GM23248 (cell line): ENCODE measurements at places on chromosomes 7 and 10.

GRCh38 chr10:13302821-13303555 is 3.1 kb upstream of the PHYH start:
- no peaks in the 10 kb centered on the region for H3K27me3 ChIP-seq
- H3K4me3 ChIP-seq: peak overlapping the region; percentile 81
- H3K4me1 ChIP-seq: peaks cover 4% of the 10 kb centered on the region; the same call in 1 of the 2 replicates
- H3K36me3 ChIP-seq: no peaks in the 10 kb centered on the region

DNA sequence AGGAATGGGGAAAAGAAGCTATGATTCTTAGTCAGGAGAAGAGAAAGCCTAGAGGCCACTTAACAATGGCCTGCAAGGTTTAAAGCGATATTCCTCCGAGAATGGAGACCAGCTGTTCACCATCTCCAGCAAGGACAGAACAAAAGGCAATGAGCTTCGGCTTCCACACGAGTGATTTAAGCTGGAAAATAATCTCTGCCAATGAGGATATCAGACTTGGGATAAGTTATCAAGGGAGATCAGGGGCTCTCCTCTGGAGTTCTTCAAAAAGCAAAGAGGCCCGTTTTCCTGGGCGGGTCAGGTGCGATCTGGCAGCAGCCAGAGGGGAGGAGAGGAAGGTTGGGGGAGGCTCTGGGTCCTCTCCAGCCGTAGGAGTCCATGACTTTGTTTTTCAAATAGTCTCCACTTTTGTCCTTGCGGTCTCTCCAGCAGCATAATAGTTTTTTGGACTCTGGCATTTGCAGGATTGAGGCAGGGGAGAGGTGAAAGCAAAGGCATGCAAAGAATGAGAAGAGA is 211.3 kb downstream of the SKIDA1 start:
- H3K4me1 ChIP-seq: peaks cover 24% of the 10 kb centered on the region
- H3K27me3 ChIP-seq: no peaks in the 10 kb centered on the region
- DNase-seq: no peak
- H3K36me3 ChIP-seq: no peaks in the 10 kb centered on the region
- H3K4me3 ChIP-seq: no peak overlapping the region

DNA sequence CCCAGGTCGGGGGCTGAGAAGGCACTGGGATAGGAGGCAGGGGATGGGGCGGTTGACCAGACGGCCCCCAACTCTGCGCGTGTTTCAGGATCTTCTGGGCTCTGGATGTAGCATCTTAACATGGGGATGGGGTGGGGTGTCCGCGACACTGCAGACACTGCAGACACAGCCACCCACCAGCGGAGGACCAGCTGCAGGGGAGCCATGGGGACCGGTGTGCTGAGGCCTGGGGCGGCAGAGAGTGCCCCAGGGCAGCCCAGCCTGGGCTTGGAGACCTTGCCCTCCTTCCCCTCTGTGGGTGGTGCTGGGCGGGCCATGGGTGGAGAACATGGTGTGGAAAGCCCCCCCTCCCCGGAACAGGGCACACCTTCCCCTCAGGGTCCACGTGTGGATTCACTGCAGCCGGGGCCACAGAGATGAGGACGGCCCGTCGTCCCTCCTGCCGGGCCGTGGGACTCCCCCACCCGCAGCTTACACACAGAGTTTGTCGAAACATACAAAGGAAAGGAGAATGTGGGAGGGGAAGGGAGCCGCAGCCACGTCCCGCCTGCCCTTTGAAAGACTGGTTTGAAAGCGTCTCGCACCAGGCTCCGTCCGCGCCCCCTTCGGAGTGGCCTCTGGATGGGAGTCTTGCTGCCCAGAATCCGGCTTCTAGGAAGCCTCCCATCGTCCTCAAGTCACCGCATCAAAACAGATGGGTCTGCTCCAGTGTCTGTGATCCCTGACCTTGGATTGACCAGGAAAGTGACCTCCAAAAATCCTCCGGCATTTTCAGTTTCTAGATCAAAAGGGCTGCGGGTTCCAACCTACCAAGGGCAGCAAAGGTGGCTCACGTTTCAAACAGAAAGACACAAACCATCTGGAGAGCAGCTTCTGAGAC is 91.5 kb upstream of the TCERG1L start:
- no peaks in the 10 kb centered on the region for H3K36me3 ChIP-seq
- no peak for DNase-seq
- no peak overlapping the region for H3K4me3 ChIP-seq
- no peak overlapping the region for H3K27ac ChIP-seq
- no peaks in the 10 kb centered on the region for H3K4me1 ChIP-seq

DNA sequence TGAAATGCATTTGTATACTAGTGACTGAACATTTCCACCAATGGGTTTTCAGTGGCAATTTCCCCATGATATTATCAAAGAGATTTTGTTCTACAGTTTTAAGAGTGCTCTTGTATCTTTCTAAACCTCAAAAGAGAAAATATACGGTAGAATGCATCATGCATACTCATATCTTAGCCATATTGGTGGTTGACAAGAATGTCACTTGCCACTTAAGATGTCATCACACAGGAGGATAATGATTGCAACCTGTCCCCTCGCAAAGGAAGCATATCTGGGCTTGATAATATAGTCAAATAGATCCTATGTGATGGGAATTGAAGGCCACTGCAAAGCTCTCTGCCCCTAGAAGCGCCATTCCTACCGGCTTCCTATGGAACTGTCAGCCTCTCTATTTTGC is 79.3 kb upstream of the ARMC3 start:
- no peaks in the 10 kb centered on the region for H3K4me1 ChIP-seq
- H3K4me3 ChIP-seq: no peak overlapping the region
- H3K27me3 ChIP-seq: no peaks in the 10 kb centered on the region
- H3K36me3 ChIP-seq: no peaks in the 10 kb centered on the region
- no peak for DNase-seq

DNA sequence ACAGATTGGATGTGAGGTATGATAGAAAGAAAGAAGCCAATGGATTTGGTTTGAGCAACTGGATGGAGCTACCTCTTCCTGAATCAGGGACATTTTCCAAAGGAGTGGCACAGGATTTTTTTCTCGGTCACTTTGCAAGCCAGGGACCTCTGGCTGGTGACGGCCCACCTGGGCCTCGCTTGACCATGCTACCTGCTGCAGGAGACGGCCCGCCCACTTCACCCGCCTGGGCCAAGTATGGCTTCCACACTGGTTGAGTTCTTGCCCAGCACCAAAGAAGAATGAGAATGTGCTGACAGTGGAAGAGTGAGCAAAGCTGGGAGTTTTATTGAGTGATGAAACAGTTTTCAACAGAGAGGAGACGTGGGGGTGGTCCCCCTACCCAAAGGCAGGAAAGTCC is 24.5 kb upstream of the SH3PXD2A start:
- no peak overlapping the region for H3K27ac ChIP-seq
- no peaks in the 10 kb centered on the region for H3K27me3 ChIP-seq
- DNase-seq: no peak
- no peaks in the 10 kb centered on the region for H3K4me1 ChIP-seq
- 0 out of 2 replicates have a peak, but pooled peaks cover 4% of the 10 kb centered on the region for H3K36me3 ChIP-seq

- peaks cover 33% of the 10 kb centered on the region for H3K27me3 ChIP-seq
- no peaks in the 10 kb centered on the region for H3K36me3 ChIP-seq
- no peak overlapping the region for H3K4me3 ChIP-seq
Observed at GRCh38 chr10:6416892-6417512, 163.1 kb downstream of the PRKCQ start.

GRCh38 chr10:14645239-14645960 is 129.3 kb downstream of the FAM107B start:
- peaks cover 52% of the 10 kb centered on the region for H3K27me3 ChIP-seq
- H3K4me1 ChIP-seq: no peaks in the 10 kb centered on the region
- H3K4me3 ChIP-seq: no peak overlapping the region
- H3K36me3 ChIP-seq: no peaks in the 10 kb centered on the region
- no peak overlapping the region for H3K27ac ChIP-seq
- DNase-seq: no peak

DNA sequence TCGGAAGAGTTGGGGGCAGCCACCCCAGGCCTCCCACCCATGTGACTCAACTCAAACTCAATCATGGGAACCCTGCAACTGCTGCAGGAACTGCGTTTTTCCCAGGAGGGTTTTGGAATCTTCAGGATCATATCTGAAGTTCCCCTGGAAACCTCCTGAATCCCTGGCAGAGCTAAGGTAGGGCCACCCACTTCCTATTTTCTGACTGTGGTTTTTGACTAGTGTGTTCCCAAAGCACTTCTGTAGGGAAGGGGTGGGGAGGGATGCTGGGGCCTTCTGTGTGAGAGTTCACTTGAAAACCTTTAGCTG is 127.6 kb upstream of the UNC5B start:
- H3K4me3 ChIP-seq: no peak overlapping the region
- H3K27me3 ChIP-seq: peaks cover 17% of the 10 kb centered on the region; the same call in 1 of the 2 replicates
- no peaks in the 10 kb centered on the region for H3K4me1 ChIP-seq
- H3K36me3 ChIP-seq: no peaks in the 10 kb centered on the region

GRCh38 chr10:97683556-97684367 is 3.3 kb downstream of the AVPI1 start:
- no peaks in the 10 kb centered on the region for H3K27me3 ChIP-seq
- peak overlapping the region; percentile 99 for H3K27ac ChIP-seq
- no peaks in the 10 kb centered on the region for H3K36me3 ChIP-seq
- H3K4me3 ChIP-seq: peak overlapping the region; percentile 91
- peak; percentile 71 for DNase-seq

- H3K4me3 ChIP-seq: peak overlapping the region; percentile 34; the same call in 1 of the 2 replicates
- no peaks in the 10 kb centered on the region for H3K27me3 ChIP-seq
- DNase-seq: peak; percentile 74
Observed at GRCh38 chr7:133436014-133436428, 183.1 kb downstream of the EXOC4 start.

DNA sequence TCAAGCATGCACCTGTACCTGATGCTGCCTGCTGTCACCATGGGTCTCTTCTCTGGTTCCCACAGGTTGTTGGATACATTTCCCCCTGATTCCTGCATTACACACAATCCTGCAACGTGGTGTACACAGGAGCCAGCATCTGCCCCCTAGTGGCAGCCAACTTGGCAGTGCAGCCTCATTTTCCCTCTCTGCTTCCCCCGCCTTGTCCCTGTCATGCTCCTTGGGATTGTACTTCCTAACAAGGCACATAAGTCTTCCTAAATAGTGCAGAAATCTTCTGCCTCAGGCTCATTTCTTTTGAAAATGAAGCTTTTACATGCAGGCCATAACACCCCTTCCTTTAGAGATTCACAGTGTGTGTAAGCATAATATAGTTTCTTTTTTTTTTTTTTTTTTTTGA is 387.5 kb downstream of the CCSER2 start:
- no peak overlapping the region for H3K27ac ChIP-seq
- DNase-seq: peak; percentile 35
- no peaks in the 10 kb centered on the region for H3K4me1 ChIP-seq
- H3K36me3 ChIP-seq: no peaks in the 10 kb centered on the region
- no peak overlapping the region for H3K4me3 ChIP-seq

DNA sequence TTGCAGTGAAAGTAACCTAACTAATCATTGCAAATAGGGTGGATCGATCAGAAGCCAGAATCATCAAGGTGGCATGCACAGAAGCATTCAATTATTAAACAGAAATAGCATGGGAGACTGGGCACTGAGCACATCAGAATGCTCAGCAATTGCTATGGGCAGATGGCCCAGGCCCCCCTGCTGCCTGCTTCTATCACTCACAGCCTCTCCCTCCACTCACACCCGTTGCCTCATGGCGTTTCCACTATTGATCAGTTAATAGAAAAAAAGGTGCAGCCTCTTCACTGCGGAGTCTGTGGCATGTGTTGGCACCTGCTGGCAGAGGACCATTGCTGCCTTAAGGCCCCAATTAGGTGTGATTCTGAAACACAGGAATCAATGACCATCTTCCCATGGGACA is 11.2 kb upstream of the HTR5A start:
- no peak overlapping the region for H3K27ac ChIP-seq
- no peaks in the 10 kb centered on the region for H3K36me3 ChIP-seq
- H3K4me1 ChIP-seq: no peaks in the 10 kb centered on the region
- no peak overlapping the region for H3K4me3 ChIP-seq

DNA sequence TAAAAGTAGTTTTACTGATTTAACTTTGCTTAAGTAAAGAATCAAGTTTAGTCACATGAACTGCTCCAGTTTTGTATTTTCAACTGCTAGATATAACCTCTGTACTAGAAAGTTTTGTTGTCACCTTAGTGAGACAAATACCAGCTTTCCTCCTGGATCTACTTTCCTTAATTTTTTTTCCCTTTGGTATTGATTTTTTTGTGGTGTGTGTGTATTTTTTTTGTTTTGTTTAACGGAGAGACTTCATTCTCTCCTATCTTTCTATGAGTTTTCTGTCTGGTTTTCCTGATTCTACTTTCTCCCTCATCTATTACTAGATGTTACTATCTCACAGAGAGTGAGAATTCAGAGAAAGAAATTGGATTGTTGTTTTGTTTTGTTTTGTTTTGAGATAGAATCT is 52.0 kb downstream of the TASOR2 start:
- DNase-seq: no peak
- no peak overlapping the region for H3K27ac ChIP-seq
- H3K4me1 ChIP-seq: no peaks in the 10 kb centered on the region
- no peaks in the 10 kb centered on the region for H3K27me3 ChIP-seq
- no peak overlapping the region for H3K4me3 ChIP-seq

GRCh38 chr10:132461103-132461682 is 64.2 kb downstream of the PWWP2B start:
- no peaks in the 10 kb centered on the region for H3K4me1 ChIP-seq
- H3K4me3 ChIP-seq: no peak overlapping the region
- no peaks in the 10 kb centered on the region for H3K36me3 ChIP-seq
- DNase-seq: no peak

DNA sequence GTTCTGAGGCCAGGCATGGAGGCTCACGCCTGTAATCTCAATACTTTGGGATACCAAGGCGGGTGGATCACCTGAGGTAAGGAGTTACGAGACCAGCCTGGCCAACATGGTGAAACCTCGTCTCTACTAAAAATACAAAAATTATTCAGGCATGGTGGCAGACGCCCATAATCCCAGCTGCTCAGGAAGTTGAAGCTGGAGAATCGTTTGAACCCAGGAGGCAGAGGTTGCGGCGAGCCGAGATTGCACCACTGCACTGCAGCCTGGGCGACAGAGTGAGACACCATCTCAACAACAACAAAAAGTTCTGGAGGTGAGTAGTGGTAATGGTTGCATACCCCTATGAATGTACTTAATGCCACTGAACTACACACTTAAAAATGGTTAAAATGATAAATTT is 60.3 kb upstream of the SP4 start:
- no peak overlapping the region for H3K4me3 ChIP-seq
- no peaks in the 10 kb centered on the region for H3K27me3 ChIP-seq
- no peaks in the 10 kb centered on the region for H3K4me1 ChIP-seq
- H3K27ac ChIP-seq: no peak overlapping the region
- DNase-seq: no peak
